ENCODE measurements at places on chromosomes 2 and 18.

DNA sequence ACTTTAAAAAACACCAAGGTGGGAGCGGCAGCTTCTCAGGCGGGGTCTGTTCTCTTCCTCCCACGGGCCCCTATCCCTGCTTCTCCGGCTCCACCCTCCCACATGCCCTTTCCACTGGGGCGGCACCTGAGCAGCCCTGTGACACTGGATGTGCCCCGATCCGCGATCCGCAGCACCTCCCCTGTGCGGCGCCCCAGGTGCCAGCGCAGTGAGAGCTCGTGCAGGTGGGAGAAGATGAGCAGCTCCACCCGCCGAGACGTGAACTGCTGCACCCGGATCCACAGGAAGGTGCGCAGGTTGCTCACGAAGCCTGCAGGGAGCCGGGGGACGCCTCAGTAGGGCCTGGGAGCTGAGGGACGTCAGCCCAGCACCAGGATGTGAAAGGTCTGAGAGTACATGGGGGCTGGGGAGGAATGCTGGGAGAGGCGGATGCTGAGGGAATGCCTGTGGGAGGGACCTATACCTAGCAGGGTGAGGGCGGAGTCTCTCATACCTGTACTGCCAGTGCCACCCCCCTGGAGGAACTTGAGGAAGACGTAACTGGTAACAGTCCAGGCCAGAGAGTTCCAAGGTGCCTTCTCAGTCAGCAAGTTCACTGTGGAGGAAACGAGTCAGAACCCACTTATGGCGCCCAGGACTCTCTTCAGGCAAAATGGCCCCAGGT lies 2.8 kb downstream of the ABCB6 start:
- no peak for DNase-seq

GRCh38 chr2:191014653-191015020 lies 666 bp upstream of the STAT1 start:
- DNase-seq, result no peak

- DNase-seq, result no peak
Observed at GRCh38 chr2:222239091-222239490, 59.7 kb downstream of the PAX3 start.

- DNase-seq, result no peak
Observed at GRCh38 chr18:47412924-47413323, 161.5 kb upstream of the SKOR2 start.

GRCh38 chr2:4272261-4272858 lies 569.0 kb downstream of the DCDC2C start:
- DNase-seq, result no peak

DNA sequence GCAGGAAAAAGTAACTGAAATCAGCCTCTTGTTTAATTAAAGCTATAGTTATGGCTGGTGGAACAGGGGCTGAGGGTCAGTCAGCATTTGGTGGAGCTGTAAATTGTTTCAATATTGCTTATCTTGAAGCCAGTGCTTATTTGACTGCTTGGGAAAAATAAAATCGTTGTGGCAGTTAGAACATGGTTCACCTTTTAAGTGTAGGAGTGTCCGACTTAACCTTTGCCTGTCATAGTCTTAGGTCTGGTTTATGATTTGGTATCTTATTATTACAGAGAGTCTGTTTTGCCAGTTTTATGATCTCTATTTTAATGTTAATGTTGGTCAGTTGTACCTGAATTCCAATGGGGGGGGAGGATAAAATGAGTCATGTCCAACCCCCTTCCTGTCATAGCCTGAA lies 27.2 kb upstream of the NOL4 start:
- DNase-seq, result no peak

DNA sequence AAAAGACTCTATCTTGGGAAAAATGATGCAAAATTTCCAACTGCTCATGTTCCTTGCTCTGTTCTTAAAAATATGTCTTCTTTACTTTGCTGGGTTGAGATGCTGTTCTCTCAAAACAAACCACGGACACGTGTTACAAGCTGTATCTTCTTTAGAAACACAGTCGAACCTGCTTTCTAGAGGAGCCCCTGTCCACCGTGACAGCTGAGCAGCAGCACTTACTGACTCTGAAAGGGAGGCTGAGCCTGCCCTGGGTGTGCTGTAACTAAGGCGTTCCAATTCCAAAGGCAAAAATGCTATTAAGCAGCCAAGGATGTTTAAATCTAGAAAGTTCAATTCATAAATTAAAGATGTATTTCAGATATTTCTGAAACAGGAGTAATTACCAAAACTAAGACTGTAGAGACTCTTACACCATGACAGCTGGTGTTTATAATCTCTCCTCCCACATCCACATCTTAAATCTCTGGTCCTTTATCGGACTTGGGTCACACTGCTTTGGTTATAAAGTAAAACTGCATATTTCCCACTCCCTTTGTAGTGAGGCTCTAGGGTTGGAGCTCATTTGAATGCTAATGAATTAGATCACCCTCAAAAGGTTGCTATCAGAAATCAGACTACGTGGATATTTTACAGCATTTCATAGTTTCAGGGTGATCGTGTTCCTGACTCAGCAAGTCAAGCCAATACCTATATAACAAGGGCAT lies 281.2 kb upstream of the LYPD1 start:
- DNase-seq, result no peak

- no peak for DNase-seq
Observed at GRCh38 chr2:46461709-46462171, 17.6 kb upstream of the TMEM247 start.

GRCh38 chr2:75241696-75242095 lies 42.4 kb upstream of the TACR1 start:
- DNase-seq, result no peak
